ENCODE measurements at places on chromosomes 4 and X.

DNA sequence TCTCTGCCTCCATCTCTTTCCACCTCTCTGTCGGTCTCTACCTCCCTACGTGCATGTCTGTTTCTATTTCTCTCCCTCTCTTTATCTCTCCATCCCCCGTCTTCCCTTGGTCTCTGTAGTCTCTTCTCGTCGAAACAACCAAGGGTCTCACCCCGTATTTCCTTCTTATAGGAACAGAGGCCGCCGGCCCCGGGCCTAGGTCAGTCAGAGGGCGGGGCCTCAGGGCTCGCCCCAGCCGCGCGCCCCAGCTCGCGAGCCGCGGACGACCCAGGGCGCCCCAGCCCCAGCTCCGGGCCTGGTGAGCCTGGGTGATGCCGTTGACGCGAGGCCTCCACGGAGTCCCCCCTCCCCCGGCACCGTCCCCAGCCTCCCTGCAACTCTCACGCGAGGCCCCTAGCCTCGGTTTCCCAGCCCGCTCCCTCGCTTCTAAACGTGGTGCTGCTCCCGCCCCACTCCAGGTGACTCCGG lies 6.6 kb downstream of the TIMM17B start:
- no peak for DNase-seq

DNA sequence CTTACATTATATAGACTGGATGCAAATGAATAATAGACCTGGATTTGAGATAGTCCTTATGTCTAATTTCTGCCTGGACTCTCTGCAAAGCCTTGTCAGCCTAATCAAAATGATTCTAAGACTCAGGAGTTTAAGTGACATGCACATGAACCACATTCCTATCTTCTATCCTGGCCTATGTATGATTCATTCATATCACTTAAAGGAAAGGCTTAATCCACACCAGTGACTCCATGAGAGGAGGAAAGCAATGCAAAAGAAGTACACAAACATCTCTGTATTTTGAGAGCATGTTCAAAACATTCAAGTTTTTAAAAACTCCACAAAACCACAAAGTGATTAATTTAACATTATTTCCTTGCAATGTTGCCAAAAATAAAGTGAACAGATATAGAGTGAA lies 14.6 kb downstream of the AMOT start:
- no peak for DNase-seq

DNA sequence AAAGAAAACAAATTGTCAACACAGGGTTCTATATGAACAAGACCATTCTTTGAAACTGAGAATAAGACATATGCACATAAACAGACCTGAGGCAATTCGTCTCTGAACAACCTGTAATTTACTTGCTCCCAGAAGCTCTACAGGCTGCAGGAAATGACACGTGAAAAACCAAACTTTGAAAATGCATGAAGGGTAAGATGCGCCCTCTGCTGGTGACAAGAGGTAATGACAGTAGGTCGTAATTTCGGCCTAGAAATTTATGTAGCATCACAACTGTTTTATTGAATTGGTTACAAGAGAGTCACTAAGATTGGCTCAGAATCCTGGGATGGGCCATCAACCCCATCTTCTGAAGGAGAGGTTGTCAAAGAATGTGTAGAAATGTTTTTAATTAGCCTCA lies 276.5 kb downstream of the PPP4R3C start:
- DNase-seq, result no peak

GRCh38 chr4:83150653-83151330 lies 36.3 kb upstream of the PLAC8 start:
- DNase-seq, result no peak

DNA sequence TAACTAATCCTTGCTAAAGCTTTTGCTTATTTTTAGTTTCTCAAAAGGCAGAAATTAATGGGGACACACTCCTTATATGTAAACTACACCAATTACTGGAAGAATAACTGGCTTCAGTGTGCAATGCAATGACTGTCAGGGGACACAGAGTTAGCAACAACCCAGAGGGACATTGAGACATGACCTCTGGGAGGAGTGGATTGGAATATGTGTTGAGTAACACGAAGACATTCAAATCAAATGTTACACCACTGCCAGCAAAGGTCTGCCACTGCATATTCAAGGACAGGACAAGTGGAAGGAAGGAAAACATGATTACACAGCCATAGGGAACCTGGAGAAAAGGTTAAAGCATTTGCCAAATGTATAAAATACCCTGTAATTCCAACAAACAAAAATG lies 240.1 kb upstream of the FSTL5 start:
- no peak for DNase-seq

- DNase-seq, result no peak
These were observed 420.3 kb downstream of the FAT4 start for GRCh38 chr4:125735102-125735501.

- DNase-seq, result no peak
These were observed 315.3 kb downstream of the PTTG2 start for GRCh38 chr4:38275331-38276100.

- DNase-seq, result no peak
These were observed 77.3 kb downstream of the AFF2 start for GRCh38 chrX:148577741-148578140.

DNA sequence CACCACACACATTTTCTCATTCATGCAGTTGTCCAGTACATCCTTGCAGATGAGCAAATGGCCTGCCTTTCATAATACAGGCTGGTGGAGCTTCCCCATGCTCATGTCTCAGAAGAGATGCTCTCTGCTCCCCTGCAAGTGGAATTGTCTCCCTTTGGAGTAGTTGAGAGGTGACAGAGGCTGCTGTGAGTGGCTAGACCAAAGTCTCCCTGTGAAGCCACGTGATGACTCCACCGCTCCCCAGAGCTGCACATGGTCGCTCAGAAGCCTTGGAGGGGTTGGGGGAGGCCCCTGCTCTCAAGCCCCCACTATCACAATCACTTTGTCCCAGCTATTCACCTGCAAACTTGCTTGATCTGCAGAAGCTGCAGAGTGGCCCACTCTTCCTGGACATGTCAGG lies 1.5 kb upstream of the GPR78 start:
- DNase-seq, result no peak

DNA sequence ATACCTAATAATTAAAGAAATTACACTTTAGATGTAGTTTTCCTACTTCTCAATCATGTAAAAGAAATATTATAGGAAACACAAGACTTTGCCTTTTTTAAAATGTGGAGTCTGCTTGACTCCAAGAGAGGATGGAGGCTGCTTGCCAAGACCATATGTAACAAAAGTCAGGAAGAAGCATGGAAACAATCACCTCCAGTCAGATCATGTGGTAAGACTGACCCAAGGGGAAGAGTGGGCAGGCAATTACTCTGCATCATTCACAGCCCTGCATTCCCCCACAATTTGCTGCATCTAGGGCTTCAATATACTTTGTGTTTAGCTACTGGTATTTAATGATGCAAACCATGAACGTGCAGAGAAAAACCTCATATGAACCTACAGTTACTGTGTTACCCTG lies 78.0 kb upstream of the RXFP1 start:
- no peak for DNase-seq

DNA sequence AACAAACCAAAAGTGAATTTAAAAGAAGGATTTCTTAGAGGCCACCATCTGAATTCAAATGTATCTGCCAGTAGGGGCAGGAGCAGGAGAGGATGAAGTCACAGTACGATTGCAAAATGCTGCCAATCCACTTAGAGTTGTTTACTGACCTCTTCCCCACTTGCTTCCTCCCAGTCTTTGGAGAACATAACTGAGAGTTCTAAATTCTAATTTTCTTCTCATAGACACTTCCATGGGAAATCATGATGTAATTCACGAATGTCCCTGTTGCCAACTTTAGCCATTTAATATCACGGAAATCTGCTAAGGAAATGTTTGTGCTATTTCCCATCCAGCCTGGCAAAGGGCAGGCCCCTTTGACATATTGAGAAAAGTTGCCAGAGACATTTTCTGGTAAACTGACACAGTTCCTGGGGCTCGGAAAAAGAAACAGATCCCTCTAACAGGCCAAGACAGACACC lies 33.6 kb upstream of the NOCT start:
- DNase-seq, result no peak

- no peak for DNase-seq
These were observed 2.6 kb upstream of the BEX1 start for GRCh38 chrX:103066606-103067005.

DNA sequence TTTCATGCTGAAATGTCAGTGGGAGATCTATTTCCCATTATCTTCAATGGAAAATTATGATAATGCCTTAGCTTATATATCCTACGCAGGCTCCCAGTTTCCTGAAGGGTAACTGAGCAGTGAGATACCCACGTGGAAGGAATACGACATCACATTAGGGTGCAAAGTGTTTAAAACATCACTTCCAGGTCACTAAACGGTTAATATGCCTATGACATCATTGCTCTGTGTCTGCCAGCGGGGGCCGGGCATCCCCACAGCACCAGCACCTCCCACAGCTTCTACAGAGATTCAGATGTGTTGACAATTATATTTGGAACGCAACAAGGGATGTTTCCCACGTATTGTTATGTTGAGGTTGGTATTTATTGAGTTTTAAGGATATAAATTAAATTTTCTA lies 27.1 kb downstream of the TMEM271 start:
- DNase-seq, result no peak

- DNase-seq, result no peak
These were observed 67.9 kb upstream of the WDR1 start for GRCh38 chr4:10184501-10184938.

GRCh38 chrX:101450961-101451360 lies 34.3 kb upstream of the ARMCX4 start:
- no peak for DNase-seq

GRCh38 chr4:13548059-13548983 lies 4.0 kb upstream of the NKX3-2 start:
- DNase-seq, result no peak

- DNase-seq, result no peak
These were observed 50.3 kb downstream of the STPG2 start for GRCh38 chr4:98092833-98093439.

DNA sequence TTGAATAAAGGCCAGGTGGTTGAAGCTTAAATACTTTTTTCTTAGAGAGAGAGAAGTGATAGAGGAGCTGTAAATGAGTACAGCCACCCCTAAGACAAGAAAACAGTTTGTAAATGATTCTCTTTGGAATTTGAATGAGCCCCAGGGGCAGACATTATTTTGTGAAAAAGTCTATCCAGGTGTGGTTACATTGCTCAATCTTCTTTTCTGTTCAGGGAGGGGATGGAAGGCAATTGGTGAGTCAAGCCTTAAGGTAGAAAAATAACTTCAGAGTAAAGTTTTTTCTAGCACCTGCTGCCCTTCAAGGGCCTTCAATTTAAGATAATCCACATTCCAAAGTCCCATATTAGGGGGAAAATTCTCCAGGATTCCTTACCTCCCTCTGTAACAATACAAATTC lies 646.7 kb downstream of the PDHA2 start:
- no peak for DNase-seq

DNA sequence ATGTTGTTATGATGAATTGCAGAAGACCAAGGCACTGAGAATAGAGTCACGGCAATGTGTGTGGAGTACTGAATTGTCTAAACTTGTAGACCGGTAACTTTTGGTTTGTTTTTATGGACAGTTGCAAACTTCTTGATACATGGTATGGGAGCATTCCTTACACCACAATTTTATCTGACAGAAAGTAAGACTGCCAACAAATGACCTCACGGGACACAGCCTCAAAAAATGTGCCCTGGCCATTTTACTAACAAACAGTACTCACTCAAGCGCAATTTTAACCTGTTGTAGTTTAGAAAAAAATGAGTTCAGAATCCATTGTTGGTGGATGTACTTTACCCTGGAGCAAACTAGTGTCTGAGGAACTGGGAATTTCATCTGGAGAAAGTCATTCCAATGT lies 321.2 kb downstream of the CAMK2D start:
- DNase-seq, result no peak

DNA sequence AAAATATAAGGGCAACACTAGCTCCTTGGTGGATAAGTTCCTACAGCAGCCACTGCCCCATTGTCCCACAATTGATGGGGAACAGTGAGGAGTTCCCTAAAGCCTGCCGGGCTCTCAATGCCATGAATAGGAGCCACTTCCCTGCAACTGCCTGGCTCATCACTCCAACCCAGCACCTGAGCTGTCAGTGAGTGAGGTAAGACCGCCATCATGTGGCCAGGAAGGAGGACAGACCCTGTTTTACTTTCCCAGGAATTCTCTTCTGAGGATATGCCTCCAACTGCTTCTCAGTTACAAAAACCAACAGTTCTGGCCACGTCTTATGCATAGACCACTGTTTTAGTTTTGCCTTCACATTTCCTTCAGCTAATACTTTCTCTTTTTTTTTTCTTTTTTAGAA lies 45.5 kb downstream of the SRPX start:
- DNase-seq, result no peak

GRCh38 chr4:10733481-10734062 lies 49.0 kb upstream of the CLNK start:
- no peak for DNase-seq

DNA sequence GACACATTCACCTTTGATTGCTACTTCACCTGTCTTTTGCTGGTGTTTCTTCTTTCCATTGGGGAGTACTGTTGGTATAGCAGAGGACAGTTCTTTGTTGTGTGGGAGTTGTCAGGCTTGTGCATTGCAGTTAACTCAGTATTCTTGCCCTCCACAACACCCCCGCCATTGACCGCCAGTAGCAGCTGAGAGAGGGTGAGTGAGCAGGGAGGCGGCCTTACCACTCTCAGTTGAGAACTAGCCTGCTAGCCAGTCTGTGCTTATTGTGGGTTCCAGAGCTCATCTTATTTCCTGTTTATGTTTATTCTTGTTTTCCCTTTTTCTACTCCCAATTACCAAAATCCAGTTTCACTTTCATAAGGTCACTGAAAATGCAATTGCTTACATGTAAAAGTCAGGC lies 52.2 kb downstream of the STIM2 start:
- DNase-seq, result no peak

DNA sequence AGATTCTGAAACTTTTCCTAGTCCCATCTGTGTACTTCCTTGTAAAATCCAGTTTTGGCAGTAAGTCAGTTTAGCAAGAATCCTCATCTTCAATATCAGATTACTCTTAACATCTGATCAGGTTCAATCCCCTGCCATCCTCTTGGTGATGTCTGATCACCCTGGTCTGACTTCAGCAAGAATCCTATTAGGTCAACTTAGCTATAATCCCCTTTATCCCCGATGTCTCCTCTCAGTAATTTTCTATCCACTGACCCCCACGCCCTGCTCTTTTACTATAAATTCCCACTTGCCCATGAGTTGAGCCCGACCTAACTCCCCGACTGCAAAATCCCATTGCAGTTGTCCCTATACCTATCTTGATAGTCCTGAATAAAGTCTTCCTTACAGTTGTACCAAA lies 57.9 kb upstream of the PRSS48 start:
- DNase-seq, result no peak

DNA sequence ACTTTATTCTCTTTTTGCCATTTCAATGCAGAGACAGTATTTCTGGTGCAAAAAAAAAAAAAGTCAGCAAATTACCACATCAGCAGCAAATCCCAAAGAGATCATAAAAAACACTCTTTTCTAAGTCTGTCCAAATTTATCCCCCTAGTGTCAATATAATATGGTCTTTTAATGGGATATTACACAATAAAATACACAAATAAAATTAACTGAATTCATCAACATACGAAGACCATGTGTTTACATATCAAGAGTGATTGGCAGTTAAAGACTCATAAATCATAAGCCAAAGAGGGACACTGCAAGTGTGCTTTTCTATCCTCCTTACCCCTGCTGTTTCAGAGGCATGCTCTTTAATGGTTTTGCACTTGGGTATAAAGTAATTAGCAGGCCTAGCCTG lies 340.2 kb upstream of the DKK2 start:
- no peak for DNase-seq

- DNase-seq, result no peak
These were observed 87.2 kb downstream of the AREG start for GRCh38 chr4:74531963-74532794.

GRCh38 chrX:75786290-75786689 lies 1.2 kb upstream of the MAGEE2 start:
- no peak for DNase-seq

GRCh38 chrX:20372533-20372932 lies 105.8 kb upstream of the RPS6KA3 start:
- no peak for DNase-seq

Measured in coronary artery (tissue), 2 donors.